Stimulated activated CD4-positive, alpha-beta T cell treated with anti-CD3 and anti-CD28 coated beads, Interleukin-2, amount 100 ng/mL, for 48 hours (primary cell): ENCODE measurements at places on chromosomes 16 and 17.

DNA sequence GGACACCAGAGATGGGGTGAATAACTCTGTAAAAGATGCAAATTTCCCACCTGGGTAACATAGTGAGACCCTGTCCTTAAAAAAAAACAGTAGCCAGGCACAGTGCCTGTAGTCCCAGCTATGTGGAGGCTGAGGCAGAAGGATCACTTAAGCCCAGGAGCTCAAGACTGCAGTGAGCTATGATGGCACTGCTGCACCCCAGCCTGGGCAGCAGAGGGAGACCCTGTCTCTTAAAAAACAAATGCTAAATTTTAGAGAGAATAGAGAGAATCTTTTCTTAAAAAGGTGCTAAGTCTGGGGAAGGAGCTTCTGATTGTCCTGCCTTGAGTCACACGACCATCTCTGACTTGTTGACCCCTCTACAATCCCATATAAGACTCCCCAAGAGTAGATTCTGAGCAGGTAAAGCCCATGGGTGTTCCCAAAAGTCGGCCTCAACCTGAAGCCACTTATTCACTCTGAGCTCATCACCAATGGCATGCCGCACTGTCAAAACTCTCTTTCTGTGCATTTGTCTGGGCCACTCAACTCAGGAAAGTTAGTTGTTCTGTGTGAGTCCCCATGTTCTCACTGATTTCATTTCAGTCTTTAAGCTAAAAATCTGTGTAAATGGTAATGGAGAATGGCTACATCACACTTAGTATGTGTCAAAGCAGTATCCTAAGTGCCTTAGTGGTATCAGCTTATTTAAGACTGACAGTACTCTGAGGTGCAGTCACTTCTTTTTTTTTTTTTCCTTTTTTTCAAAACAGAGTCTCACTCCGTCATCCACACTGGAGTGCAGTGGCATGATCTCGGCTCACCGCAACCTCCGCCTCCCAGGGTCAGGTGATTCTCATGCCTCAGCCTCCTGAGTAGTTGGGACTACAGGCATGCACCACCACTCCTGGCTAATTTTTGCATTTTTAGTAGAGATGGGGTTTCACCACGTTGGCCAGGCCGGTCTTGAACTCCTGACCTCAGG lies 41.6 kb downstream of the PRKCB start:
- DNase-seq, result no peak

DNA sequence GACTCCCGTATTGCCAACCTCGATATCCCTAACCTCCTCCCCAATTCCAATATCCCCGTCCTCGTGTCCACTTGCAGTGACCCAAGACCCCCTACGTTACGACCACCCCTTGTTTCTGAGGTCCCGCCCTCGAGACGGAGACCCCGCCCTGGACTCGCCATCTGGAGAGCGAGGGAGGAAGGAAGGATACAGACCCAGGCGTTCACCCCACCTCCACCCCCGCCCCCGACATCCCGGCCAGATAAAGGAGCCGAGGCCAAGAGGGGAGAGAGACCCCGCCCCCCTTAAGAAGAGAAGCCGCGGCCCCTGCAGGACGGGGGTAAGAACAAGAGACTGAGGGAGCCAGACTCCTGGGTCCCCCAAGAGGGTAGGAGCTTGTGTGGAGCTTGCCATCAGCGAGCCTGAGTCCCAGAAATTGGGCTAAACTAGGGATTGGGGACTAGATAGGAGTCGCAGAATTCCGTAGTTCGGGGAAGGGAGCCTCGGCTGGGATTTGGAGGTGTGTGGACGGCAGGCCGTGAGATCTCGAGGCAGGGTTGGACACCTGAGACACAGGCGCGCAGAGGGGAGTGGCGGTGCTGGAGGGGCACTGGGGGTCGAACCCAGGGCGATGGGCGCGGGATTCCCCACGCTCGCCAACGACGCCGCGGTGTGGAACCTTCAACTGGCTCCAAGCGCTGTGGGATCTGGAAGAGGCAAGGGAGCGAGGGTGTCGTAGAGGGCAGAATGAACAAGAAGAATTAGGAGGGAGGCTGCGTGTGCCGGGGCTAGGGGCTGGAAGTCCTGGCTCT lies at the start of gene BCL6B:
BCL6B (plus strand) TSS at position 270 of the 791 bp plus-strand sequence. CDS start 622 bp downstream, outside the sequence.
- DNase-seq, result no peak

DNA sequence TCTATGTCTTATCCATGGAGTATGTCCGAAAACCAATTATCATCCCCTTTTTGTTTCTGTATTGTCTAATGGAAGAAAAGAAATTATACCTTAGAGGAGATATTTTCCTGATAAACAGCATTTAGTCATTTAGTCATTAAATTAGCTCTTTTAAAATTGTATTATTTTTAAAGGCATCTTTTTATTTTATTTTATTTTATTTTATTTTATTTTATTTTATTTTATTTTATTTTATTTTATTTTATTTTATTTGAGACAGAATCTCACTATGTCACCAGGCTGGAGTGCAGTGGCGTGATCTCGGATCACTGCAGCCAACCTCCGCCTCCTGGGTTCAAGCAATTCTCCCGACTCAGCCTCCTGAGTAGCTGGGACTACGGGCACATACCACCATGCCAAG lies 559.1 kb downstream of the CDH13 start:
- no peak for DNase-seq

- DNase-seq, result no peak
Observed at GRCh38 chr16:89401641-89402445, 88.5 kb downstream of the ANKRD11 start.

DNA sequence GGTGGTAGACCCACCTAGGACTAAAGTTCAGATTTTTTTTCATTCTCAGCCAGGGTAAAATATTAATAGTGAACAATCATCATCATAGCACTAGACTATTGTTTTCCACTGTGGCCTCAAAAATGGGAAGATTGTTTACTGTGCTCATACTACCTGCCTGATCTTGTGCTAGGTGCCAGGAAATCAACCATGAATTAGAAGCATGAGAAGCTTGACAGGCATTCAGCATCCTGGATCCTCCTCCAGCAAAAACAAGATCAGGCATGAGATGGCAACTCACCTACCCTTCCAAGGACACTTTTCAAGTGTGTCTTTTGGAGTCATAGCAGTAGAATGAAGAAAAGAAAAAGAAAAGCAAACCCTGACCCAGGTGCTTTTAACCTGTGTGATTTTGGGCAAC lies 174.2 kb downstream of the CYLD start:
- DNase-seq, result no peak

DNA sequence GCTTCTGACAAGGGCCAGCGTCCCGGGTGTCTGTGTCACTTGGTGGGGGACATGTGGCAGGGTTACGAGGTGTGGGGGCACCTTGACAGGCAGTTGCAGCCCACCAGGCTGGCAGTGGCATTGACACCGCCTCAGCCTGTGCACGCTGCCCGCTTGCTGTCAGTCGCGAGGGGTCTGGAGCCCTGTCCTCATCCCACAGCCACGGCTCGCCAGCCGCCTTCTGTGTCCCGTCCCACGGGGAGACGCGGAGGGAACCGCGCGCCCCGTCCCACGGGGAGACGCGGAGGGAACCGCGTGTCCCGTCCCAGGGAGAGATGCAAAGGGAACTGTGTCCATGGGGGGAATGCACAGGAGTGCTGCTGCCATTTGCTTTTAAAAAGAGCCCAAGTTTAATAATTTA lies 3.5 kb downstream of the PABPN1L start:
- DNase-seq, result no peak

GRCh38 chr17:965311-965989 lies 14.1 kb downstream of the NXN start:
- DNase-seq, result no peak

DNA sequence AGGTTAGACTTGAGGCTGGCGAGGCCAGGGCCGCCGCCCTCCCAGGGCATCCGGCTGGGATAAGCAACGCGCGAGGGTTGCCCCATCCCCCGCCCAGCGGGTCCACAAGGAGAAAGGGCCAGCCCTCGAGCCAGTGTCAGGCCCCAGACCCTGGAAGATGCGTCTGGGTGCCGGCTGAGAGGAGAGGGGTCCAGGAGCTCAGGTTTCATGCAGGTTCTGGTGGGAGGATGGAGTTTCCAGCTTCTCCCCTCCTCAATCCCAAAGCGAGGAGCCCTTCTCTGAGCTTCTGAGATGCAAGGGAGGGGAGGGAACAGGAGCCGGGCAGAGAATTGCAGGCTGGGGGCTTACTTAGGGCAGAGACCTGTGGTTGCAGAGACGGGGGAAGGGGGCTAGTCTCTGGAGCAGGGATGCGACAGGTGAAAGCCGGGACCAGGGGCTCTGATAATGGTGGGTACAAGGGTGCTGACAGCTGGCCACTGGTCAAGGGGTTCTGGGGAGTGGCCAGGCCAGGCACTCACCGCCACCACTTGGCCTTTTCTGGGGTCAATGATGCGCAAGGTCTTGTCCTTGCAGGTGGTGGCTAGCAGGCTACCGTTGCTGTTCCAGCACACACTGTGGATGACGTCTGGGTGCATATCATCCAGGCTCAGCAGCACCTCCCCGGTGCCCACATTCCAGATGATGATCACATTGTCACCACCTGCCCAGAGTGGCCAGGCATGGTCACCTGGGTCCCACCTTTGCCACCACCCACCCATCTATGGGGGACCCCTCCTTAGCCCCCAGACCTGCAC lies 4.2 kb downstream of the CORO6 start:
- no peak for DNase-seq

- no peak for DNase-seq
Observed at GRCh38 chr17:65103896-65104295, 33.3 kb upstream of the RGS9 start.

DNA sequence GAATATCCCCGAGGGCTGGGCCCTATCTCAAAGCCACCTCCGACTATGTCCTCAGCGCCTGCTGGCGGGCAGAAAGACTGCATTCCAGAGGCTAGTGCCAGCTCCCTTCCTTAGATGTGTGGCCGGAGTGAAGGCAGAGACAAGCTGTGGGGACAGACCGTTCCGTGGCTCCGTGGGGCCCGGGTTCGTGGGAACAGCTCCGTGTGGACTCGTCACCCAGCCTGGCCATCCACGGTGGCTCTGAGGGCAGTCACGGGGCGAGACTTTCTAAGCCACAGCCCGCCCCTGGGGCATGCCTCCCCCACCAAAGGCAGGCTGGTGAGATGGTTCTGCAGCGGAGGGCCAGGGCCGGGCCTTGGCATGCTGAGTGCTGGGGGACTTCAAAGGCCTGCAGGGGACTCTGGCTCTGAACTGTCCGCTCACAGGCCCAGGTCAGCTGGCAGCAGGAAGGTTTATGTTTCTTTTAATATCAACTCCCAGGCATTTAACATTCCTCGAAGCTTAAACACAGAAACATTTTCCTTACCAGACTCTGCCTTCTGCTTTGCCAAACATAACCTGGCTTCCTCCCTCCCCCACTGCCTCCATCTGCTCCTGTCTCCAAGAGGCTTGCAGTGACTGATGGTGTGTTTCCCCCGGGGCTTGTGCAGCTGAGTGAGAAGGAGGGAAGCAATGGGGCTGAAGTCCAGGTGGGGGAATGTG lies 50.4 kb downstream of the TIMM22 start:
- no peak for DNase-seq

DNA sequence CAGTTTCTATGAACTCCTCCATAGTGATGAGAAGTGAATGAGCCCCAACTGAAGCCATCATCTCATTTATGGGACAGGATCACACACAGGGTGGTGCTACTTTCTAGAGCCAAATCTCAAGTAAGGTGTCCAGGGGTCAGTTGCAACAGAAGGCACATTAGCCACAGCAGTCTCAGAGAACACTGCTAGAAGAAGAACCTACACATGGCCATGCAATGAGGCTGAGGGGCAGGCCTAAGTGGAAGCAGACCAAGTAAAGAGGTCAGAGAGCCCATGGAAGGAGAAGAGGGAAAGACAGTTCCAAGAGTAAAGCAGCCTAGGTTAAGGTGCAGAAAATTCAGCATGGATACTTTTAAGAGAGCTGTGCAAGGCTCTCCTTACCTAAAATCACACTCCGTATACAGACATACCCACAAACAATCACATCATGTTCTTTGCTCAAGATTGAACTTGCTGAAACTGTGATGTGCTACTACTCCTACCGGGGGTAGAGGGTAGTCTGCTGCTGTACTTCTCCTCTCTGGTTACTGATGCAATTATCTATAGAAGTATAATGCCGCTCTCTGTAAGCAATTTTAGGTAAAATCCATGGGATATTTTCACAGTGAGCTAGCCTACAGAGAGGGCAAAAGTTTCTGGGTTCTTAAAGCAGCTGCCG lies 1.7 kb downstream of the ABCA8 start:
- no peak for DNase-seq

GRCh38 chr16:62149631-62150030 lies 113.4 kb upstream of the CDH8 start:
- DNase-seq, result no peak

DNA sequence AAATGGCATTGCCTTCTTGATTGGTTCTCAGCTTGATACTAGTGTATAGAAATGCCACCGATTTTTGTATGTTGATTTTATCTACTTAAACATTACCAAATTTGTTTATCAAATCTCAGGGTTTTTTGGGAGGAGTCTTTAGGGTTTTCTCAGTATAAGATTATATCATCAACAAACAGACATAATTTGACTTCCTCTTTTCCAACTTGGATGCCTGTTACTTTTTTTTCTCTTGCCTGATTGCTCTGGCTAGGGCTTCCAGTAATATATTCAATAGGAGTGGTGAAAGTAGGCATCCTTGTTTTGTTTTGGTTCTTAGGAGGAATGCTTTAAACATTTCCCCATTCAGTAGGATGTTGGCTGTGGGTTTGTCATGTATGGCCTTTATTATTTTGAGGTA lies 29.1 kb downstream of the EFCAB13 start:
- no peak for DNase-seq

DNA sequence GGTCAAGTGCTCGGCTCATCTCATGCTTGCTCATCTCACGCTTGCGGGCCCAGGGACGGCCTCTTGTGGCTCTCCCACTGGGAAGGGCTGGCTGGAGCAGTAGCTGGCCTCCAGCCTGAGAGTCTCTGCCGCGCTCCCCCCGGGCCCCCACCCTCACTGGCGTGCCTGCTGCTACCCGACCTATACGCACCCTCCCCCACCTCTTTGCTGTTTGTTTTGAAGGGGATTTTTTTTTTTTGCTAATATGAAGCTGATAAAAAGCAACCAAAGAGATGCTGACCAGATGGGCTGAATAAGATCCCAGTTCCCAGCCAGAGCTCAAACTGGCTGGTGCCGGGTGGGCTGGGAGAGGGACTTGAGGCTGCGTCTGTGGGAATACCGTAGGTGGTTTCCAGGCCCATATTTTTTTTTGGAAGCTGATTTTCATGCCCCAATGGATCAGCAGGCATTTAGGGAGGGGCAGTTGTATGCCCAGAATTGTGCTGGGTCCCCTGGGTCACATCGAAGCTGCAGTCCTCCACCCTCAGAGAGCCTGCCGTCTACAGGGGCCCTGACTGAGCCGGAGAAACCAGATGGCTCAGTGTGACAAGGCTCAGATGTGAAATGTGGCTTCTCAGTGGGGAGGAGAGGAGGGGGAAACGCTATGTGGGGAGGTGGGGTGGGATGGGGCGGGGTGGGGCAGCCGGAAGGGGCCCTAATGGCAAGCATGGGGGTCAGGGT lies 115.0 kb downstream of the RAP1GAP2 start:
- no peak for DNase-seq

DNA sequence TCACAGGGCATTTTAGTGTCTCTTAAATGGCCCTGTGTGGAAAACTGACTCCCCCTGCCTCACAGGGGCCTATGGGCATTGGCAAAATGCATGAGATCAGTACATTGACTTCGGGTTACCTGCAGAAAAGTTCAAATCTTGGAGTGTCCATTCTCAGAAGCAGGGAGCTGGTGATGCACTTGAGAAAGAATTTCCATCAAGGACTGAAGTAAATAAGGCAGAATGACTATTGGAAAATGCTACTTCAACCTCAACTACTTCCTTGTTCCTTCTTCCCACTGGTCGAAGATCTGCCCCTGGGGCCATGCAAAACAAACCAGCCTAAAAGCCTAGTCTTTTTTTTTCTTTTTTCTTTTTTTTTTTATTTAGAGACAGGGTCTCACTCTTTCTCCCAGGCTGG lies 13.8 kb upstream of the GSDMA start:
- DNase-seq, result no peak

GRCh38 chr16:15976225-15976812 lies 26.9 kb downstream of the ABCC1 start:
- no peak for DNase-seq
